ENCODE measurements at places on chromosomes 3 and 15. TPM values are rescaled to one million over a fixed set of nuclear protein-coding genes. Genes with fewer than 3 reads are reported as not detected.

- no peak for DNase-seq
Measured at GRCh38 chr3:15894382-15894781, 96.6 kb upstream of the ANKRD28 start.

DNA sequence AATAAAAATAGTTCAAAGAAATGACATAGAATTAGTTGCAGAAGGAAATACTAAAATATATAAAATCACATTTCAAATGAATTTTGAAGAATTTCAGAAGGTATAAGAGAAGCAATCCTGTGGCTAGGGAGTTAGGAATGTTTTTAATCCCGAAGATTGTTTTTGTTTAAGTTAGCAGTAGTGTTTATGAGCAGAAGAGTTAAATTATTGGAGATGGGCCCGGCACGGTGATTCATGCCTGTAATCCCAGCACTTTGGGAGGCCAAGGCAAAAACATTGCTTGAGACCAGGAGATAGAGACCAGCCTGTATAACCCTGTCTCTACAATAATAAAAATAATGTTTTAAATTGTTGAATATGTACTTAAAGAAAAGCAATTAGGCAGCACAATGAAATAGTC lies 432.5 kb downstream of the MFSD1 start:
- DNase-seq: no peak

DNA sequence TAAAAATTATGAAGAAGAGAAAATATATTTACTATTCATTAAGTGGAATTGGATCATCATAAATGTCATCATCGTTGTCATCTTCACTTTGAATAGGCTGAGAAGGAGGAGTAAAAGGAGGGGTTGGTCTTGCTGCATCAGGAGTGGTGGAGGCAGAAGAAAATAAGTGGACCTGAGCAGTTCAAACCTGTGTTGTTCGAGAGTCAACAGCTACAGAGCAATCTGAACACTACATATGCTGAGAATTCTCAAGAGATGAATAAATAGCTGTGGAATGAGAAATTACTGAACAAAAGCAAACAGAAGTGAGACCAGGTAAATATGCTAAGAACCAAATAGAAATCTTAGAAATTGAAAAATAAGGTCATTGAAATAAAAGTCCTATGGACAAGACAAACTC lies 32.3 kb upstream of the CCK start:
- DNase-seq: no peak

DNA sequence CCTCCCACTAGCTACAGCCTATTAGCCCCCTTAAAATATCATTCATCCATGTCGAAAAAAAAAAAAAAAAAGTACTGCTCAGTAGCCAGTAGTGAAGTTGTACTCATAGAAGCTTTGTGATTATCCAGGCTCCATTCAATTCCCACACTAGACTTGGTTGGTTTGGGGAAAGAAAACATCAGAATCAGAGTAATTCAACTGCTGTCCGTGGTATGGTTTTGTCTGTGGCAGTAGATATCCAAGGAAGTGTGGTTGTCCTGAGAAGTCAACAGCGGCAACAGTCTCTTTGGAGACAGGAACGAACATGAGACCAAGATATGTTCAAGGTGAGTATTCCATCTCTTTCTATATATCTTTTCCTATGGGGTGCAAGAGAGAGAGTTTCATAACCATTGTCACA lies 99.2 kb downstream of the GOLIM4 start:
- DNase-seq: no peak

GRCh38 chr3:40763807-40764206 lies 239.0 kb downstream of the ZNF621 start:
- no peak for DNase-seq

PIGZ gene
- 4.7 TPM for total RNA-seq

HIGD2B gene
- not detected for total RNA-seq

GOLGB1 gene
- total RNA-seq: 40.9 TPM

LRRK1 gene
- 1.5 TPM for total RNA-seq
